ENCODE measurements at places on chromosomes 4 and X.

GRCh38 chrX:39513836-39514235 is 583.9 kb downstream of the BCOR start:
- no peak for DNase-seq

DNA sequence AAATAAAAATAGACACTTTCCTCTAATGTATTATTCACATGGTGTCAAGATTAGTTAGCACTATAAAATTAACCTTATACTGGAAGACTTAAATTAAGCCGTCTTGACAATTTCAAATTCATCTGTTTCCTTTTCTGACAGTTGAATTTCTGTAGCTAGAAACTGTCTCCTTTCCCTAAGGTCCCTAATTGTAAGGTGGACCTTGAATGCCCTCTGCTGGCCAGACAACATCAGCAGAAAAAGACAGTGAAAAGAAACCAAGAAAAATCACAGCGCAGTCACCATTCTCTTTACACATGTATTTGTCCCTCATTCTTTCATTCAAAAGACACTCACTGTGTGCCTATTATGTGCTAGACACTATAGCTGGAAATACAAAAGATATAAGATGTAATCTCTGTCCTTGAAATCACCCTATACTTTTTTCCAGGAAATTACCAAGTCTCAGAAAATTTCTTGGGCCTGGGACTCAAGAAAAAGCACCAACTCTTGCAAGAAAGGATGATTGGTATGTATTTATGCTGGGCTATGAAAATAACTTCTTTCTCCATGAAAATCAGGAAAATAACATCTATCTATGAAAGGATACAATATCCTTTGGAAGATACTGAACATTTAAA is 32.7 kb upstream of the AMBN start:
- peak; percentile 67 for DNase-seq

GRCh38 chr4:177051473-177052060 is 258.1 kb upstream of the NEIL3 start:
- peak; percentile 29 for DNase-seq

- DNase-seq, result no peak
Measured at GRCh38 chr4:182862921-182863320, 54.3 kb downstream of the DCTD start.

- no peak for DNase-seq
Measured at GRCh38 chr4:6236816-6237390, 32.7 kb upstream of the WFS1 start.

DNA sequence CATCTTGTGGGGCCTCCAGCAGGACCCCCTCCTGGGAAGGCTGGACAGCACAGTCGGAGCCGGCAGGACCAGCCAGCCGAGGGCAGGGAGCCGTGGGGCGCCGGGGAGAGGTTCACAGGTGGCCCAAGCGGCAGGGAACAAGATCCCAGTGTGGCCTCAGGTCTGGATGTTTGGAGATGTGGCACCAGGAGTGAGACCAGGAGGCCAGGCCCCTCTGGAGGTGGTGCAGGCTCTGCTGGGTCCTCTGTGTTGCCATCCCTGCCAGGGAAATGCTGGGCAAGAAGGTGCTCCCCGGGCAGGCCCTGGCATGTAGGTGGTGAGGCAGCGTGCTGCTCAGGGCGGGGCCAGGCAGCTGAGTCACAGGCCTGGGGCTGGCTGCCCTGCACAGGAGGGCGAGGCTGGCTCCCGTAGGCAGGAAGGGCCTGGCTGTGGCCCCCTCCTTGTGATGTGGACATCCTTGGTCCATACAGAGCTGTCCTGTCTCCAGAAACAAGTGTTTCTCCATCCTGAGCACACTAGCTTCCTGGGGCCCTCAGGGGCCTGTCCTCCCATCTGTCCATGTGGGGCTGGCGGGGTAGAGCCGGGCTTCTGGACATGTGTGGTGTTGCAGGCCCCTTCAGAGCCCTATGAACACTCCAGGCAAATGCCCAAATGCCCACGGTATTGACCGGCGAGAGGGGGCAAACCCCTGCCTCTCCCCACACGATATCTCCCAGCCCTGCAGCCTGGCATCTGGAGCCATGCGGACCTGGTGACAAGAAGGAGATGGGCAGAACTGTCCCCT is 4.8 kb upstream of the HGFAC start:
- DNase-seq, result no peak

DNA sequence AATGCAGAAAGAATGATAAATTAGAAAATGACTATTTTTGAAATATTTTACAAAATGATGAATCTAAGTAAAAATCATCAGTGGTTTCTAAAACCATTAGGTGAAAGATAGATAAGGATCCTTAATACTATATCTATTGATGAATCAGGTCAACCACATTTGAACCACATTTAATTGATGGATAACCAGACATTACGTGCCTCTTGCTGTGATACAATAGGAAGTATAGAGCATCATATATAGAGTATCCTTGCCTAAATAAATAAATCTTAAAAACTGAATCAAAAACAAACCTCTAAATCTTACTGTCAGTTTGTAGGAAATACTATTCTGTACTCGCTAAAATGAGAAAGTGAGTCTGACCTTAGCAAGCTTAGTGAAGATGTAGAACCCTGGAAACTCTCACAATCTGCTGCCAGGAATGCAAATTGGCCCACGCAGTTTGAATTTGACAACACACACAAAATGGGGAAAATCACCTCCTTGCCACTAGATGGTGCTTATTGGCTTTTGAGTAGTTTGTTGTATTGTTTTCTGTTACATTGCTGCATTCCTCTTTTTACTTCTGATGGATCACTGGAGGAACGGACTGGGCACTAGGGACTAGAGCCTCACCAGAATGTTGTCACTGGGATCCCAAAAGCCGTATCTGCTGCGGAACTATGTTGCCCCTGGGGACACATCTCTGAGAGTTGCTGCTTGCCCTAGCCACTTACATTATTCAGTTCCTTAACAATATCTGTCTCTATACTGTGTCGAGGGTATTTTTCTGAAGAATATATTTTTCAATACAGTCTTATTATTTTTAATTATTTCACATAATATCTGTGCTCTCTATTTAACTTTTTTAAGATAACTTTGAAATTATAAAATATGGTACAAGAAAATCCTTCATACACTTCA is 25.4 kb upstream of the SLAIN2 start:
- peak; percentile 60 for DNase-seq

GRCh38 chr4:66571145-66571695 is 900.9 kb upstream of the EPHA5 start:
- no peak for DNase-seq

DNA sequence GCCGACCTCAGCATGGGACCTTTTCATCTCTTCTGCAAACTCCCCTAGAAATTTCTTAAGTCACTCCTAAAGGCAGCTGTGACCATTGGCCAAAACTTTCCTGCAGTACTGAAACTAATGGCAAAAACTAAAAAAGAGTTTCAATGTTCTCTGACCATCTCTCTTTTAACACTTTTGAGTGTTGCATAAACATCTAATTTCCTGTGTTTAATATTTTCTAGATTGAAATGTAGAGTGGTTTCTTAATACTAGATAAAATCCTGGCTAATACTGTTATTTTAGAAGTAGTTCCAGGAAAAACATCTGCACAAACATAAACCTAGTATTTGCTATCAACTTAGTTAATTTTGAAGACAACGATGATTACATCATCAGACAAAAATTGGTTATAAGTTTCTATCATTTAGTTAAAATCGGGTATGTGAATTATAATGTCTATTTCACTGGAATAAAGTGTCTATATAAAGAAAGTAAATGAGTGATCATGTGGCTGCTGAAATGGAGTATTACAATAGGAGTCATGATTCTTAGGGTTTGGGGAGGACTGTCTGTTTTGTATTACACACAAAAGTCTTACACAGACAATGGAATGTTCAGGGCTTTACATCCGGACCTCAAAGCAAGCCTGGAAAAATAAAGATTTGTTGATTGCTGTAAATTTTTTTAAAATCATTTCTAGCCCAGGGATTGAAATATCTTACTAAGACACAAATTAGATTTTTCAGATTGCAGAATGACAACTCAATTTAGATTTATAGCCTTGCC is 1323.4 kb downstream of the C4orf33 start:
- DNase-seq, result no peak

GRCh38 chrX:119226446-119226845 is 9.6 kb upstream of the PGRMC1 start:
- DNase-seq, result no peak

DNA sequence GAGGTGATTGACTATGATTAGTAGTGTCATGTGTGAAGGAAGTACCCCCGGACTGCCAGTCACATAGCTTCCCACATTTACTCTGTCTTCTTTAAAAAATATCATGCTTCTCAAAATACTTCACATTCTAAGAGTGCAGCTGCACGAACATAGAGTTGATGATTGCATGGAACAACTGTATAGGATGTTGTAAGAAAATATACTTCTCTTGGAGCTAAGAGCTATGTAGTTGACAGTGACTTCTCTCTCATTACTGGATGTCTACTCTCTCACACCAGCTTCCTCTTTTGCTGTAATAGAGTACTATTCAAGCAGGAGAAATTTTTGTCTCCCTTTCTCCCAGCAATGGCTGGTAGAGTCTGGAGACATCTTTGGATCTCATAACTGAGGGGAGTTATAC is 99.4 kb upstream of the PUDP start:
- DNase-seq, result no peak

GRCh38 chr4:149595500-149595899 is 220.1 kb downstream of the IQCM start:
- no peak for DNase-seq

- DNase-seq, result no peak
Measured at GRCh38 chr4:176814770-176815169, 22.0 kb upstream of the VEGFC start.

- DNase-seq, result no peak
Measured at GRCh38 chr4:53014881-53015280, 152.8 kb downstream of the RASL11B start.

DNA sequence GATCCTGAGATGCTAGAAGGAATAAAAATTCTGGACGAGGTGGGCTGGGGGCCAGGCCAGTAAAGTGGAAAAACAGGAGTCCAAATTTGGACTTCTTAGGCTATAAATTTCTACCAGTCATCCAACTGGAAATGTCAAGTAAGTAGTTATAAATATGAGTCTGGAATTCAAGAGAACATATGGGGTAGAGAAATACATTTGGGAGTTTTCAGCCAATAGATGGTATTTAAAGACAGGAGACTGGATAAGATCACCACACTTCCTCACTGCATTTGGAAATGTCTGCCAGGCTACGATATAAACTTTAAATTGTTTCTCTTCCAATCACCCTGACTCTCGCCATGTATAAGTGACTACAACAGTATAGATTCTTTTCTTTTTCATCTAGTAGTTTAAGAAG is 242.5 kb downstream of the NPFFR2 start:
- no peak for DNase-seq

DNA sequence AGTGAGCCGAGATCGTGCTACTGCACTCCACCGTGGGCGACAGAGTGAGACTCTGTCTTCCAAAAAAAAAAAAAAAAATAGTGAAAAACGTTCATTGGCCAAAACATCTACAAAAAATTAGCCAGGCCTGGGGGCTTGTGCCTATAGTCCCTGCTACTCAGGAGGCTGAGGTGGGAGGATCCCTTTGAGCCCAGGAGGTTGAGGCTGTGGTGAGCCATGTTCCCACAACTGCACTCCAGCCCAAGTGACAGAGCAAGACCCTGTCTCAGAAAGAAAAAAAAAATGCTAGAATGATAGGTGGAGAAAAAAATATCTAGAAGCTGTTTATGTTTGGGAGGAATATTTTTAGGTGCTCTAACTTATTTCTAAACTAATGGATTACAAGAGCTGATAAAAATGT is 14.9 kb downstream of the SPRY1 start:
- no peak for DNase-seq

- DNase-seq, result no peak
Measured at GRCh38 chrX:70439016-70439415, 5.6 kb upstream of the DLG3 start.

GRCh38 chr4:5758741-5759140 is 47.7 kb downstream of the EVC start:
- no peak for DNase-seq

DNA sequence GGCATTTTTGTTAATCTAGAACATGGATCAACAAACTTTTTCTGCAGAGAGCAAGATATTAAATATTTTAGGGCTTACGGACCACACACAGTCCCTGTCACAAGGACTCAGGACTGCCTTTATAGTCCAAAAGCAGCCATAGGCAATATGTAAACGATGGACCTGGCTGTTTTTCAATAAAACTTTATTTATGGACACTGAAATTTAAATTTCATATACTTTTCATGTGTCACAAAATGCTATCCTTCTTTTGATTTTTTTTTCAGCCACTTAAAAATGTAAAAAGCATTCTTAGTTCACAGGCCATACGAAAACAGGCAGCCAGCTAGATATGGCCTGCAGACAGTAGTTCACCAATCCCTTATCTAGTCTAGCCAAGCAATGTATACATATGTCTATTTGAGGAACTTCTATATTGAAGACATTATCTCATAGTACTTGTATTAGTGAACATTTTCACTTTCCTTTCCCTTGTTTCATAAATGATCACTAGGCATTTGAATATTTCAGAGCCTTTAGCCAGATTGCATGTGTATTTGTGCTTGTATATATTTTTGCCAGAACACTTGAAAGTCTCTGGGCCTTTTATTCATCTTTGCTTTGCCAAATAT is 350.9 kb downstream of the RPA4 start:
- peak; percentile 48 for DNase-seq

DNA sequence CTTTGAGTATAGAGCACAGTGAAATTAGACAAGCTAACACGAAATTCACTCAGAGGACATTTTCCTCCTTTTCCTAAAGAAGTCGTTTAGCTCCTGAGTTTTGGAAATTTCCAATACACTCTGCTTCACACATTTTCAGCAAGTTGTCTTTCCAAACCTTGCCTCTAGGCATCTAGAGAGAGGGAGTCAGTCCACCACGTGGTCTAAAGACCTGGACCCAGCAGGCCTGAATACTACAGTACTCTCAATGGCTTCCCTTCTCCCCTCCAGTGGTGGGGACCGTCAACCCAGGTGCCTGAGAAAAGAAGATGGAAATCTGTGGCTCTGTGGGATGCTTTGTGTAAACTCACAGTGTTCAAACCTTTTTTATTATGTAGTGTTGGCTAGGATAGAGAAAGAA is 13.9 kb upstream of the SCML2 start:
- DNase-seq, result no peak

DNA sequence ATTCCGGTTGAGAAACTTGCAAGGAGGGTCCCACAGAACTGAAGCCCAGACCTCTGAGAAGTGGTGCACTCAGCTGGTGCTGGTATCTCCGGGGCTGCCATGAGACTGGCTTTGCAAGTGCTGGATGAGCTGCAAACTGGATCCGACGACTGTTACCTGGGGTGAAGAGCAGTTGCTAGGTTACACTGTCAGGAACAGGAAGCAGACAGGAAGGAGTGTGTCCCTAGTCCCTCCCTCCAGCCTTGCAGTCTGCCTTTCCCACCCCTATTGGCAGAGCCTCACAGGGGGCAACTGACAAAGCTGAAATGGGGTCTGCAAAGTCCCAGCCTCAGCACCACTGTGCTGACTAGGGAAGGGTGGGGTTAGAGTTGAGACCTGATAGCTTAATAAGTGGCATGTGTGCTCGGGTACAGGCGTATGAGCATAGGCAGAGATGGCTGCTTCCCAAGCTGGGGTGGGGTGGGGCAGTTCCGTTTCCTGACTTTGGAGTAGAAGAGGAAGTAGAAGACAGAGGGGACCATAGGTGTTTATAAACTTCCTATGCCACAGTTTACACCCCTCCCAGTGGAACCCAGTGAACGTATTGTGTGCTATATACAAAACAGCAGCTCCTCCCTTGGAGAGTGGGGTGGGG is 18.0 kb downstream of the PPEF1 start:
- no peak for DNase-seq

GRCh38 chr4:37793562-37793961 is 32.9 kb upstream of the PGM2 start:
- DNase-seq, result no peak

Measured in GM10248 (cell line).